GM12864 (cell line): ENCODE measurements at places on chromosomes 13 and 19.

GRCh38 chr19:1647501-1648458, 4.6 kb downstream of the TCF3 start:
- no peak for DNase-seq

- DNase-seq, result no peak
These were observed 790 bp upstream of the SUGT1 start for GRCh38 chr13:52651897-52652195.

DNA sequence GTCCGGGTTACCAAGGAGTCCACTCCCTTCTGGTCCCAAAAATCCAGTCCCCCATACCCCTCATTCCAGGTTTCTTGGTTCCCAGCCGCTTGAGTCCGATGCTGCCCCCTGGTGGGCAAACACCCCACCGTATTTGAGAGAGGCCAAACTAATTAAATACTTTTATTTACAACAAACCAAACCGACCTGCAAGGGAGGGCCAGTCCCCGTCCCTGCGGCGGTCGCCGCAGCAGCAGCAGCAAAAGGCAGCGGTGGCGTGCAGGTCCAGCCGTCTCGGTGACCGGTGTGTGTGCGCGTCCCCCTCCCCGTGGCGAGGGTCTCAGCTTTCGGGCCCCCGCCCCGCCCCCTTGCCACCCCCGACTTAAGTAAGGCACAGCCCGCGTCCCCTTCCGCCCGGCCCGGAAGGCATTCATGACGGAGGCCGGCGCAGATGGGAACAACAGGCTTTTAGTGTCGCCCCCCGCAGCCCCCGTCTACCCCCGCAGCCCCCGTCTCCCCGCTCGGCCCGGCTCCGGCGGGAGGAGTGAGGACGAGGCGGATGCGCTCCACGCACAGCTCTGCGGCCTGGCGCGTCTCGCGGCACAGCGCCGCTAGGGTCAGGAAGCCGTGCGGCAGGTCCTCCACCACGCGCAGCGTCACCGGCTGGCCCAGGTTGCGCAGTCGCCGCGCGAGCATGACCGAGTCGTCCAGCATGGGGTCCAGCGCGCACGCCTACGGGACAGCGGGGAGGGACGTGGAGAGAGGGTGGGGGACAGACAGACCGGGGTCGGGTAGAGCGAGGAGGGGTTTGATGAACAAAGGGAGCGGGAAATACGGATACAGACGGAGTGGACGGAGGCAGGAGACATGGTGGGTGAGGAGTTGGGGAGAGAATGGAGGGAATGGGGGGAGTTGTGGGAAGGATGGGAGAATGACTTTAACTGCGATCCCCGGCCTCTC, 11.5 kb upstream of the CNFN start:
- DNase-seq, result no peak

- no peak for DNase-seq
These were observed 5.6 kb downstream of the ICAM5 start for GRCh38 chr19:10295305-10295846.
